ENCODE measurements at places on chromosomes 1 and 21.

- no peak for DNase-seq
These were observed 26.1 kb upstream of the LRRC47 start for GRCh38 chr1:3822421-3822820.

DNA sequence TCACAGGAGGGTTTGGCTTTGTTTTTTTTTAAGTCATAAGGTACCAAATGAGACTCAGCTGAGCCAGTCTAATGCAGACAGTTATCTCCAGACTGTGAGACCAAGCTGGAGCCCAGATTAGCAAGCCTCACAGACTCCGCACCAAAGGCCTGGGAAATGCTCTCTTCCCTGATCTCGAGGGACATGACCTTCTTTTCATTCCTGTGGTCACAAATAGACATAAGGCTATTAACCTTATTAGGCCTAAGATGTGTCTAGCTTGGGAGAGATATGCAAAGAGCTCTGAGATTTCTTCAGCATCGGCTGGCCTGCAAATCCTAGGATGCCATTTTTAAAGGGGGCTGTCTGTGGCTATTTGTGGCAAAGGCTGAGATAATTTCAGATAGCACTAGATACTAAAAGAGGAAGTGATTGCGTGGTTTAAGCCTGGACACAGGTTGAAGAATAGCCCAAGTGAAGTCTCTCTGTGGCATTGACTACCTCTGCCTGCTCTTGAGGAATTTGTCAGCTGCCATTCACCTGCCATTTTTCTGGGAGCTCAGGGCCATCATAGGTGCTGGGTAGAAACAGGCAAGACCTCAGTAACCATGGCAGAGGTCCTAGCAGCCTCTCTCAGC lies 301.3 kb downstream of the SIPA1L2 start:
- no peak for DNase-seq

GRCh38 chr1:230851291-230851691 lies 17.0 kb downstream of the C1orf198 start:
- DNase-seq, result no peak

GRCh38 chr1:204207136-204207616 lies 6.6 kb downstream of the GOLT1A start:
- peak; percentile 65 for DNase-seq

DNA sequence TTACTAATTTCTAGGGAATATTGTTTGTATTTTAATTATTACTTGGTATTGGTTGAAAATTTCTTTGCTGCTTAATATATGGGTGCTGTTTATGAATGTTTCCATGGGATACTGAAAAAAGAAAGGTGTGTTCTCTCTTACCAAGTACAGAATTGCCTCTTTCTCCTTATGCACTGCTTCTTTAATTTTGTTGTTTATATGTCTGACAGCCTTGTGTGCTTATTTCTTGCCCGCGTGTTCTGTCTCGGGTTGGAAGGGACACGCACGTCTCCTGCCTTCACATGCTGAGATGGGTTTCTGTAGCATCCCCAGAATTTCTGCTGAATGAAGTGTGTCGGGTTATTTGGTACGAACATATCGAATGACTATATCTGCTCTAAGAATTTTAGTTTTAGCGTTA lies 51.1 kb downstream of the AGPAT3 start:
- no peak for DNase-seq

DNA sequence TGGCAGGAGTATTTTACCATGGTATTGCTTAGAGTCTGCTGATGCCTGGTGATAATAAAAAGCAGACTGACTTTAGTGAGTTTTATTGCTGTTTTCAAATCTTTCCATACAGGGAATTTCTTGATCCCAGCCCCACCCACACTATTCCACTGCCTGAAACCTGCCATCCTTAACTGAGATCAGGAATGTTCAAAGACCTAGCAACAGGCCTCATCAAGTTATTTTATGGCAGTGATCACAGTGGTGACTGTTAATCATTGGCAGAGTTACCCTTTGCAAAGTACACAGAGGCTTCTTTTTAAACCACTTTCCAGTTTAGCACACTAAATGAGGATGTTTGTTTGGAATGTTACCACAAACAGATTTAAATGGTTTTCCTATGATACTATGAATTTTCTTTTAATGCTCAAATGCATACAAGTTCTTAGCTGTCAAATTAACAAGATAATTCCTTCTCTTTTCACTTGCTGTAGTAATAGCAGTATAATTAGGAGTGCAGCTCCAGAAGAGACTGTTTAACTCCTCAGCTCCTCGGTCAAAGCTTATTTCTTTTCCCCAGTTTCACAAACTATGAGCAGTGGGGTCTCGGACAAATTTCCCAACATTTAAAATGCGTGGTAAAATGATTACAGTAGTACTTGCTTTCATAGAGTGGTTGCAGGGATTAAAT lies 69.9 kb upstream of the USP25 start:
- no peak for DNase-seq

DNA sequence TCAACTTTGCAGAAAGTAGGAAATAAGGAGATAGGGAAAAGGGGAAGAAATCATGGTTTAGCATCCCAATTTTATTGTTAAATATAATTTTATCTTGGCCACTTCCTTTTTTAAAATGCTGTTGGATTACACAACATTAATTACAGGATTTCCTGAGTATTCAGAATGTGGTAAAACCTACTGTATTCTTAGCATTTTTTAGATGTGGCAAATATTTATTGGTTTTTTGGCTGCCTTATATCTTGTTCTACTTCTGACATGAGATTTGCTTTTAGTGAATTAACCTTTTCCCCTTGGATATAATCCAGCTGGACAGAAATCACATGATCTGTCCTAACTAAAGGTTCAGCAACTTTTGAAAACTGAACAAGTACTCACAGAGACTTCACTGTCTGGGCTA lies 104.9 kb downstream of the PTGS2 start:
- no peak for DNase-seq

- no peak for DNase-seq
These were observed 369.7 kb upstream of the RGS18 start for GRCh38 chr1:191788551-191788950.

GRCh38 chr1:22449636-22450035 lies 2.0 kb upstream of the ZBTB40 start:
- no peak for DNase-seq

DNA sequence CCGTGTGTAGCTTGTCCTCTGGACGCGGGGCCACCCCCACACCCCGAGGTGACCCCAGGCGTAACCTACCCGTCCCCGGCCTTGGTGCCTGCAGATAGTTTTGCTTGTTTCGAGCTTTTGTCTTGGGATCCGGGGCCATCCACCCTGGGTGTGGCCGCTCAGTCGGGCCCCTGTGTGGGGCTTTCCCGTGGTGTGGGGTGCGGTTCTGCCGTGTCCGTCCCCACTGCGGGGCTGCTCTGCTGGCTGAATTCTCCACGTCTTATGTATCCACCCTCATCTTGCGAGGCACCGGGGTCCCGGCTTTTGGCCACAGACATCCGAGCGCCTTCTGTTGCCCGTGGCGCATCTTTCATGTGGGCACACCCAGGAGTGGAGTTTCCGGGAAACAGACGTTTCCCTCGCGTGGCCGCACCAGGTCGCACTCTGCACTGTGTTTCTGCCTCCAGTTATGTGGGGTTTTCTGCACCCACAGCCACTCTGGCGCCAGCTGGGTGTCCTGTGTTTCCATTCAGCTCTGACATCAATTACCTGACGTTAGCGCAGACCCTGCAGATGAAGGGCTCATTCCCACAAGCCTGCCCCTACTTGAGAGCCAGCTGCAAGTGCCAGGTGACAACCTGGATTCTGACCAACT lies 64.9 kb downstream of the PRKCZ start:
- no peak for DNase-seq

DNA sequence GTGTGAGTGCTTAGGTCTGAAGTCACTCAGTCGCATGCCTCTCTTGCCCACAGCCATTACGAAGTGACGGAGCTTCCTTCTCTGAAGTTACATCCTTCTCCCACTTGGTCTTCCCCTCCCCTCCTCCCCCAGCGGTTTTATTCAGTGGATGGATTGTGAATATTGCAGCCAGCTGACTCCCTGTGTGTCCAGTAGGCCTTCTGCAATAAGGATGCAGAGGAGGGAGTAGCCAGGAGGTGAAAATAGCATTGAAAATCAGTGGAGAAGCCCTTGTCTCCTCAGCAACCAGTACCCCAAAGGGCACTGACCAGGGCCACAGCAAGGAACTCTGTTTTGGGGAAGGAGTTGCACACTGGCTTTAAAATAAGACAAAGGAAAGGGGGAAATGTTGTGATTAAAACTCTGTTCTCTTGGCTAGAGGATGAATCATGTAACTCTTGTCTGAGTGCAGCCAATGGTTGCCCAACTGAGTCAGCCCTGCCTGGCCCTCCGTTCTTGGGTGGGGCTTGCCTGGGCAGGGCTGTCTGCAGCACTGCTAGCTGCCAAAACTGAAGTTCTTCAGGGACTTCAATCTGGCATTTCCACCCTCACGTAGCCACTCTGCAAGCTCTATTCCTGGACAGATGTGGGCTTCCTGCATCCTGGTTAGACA lies 4.3 kb downstream of the S100A10 start:
- no peak for DNase-seq

- no peak for DNase-seq
These were observed 2.6 kb upstream of the CDC7 start for GRCh38 chr1:91498035-91498434.

DNA sequence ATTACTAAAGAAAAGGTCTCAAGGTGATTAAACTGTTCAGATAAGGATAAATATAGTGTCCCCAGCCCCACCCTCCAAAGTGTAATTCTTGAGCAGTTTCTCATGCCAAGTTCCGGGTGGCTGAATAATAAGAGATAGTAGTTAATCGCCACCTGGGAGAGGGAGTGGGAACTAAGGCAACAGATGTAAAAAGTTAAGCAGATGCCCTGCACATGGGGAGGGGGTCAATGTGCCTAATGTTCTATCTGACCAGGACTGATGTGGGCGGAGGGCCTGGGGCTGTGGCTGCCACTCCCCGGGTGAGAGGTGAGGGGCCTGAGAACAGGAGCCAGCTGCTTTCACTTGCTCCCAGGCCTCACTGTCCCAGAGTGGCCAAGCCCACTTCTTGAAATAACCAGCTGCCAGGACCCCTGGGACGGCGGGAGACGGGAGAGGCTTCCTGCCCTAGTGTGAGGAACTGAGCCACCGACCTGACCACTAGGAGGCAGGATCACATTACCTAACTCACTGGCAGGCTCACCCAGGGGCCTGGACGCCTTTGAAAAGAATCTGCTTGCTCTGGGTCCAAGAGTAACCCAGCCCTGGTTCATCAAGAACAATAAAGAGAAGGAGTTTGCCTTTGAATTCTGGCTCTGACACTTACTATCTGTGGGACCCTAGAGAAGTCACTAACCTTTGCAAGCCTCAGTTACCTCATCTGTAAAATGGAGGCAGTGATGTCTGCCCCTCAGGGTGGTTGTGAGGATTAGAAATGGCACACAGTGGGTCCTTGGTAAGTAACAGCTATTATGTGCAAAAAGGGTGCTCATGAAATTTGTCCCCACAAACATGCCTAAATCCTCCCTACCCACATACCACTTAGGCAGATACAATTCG lies 179.2 kb downstream of the ATG4C start:
- DNase-seq, result peak; percentile 51

DNA sequence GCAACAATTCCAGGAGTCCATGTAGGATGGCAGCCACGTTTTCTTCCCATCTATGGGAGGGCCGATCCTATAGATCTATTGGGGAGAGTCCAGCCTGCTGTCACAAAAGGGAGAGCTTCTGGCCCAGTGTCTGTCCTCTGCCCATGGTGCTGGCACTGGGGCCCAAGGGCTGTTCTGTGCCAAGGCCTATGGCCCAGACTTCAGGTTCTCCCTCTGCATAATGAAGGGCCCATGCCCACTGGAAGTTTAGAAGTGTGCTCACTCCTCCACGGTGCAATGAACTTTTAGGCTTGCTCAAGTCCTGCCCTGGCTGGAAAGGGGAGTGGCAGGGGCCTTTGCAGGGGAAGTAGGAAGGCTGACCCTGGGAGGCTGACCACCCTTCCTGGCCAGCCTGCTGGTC lies 44.1 kb upstream of the ATP2B4 start:
- no peak for DNase-seq

GRCh38 chr1:13581446-13581845 lies 2.2 kb upstream of the PDPN start:
- DNase-seq, result no peak

GRCh38 chr1:175503538-175503937 lies 239.9 kb downstream of the TNR start:
- no peak for DNase-seq

DNA sequence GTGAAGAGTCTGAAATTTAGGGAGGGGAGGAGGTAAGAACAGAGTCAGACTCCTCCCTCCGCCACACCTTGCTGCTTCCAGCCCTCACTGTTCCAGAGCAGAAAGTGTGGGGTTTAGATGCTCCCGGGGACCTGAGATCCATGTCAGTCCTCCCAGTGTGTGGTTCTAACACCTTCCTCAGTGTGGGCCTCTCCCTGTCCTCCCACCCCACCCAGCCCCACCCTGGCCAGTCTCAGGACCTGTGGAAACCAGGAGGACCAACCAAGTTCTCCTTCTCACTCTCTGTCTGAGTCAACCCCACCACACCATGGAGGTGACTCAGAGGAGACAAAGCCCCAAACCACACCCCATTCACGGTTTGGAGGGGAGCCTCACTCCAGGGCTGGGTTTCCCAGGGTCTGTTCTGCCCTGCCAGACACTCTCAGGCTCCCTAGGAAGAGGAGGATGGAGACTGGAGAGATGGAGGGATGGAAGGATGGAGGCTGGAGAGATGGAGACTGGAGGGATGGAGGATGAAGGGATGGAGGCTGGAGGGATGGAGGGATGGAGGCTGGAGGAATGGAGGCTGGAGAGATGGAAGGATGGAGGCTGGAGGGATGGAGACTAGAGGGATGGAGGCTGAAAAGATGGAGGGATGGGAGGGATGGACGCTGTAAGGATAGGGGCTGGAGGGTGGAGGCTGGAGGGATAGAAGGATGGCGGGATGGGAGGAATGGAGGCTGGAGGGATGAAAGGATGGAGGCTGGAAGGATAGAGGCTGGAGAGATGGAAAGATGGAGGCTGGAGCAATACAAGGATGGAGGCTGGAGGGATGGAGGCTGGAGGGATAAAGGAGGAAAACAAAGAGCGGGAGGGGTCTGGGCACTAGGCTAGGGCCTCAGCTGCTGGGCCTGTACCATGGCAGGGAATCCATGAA lies 100.9 kb upstream of the RUNX3 start:
- DNase-seq, result peak; percentile 64

DNA sequence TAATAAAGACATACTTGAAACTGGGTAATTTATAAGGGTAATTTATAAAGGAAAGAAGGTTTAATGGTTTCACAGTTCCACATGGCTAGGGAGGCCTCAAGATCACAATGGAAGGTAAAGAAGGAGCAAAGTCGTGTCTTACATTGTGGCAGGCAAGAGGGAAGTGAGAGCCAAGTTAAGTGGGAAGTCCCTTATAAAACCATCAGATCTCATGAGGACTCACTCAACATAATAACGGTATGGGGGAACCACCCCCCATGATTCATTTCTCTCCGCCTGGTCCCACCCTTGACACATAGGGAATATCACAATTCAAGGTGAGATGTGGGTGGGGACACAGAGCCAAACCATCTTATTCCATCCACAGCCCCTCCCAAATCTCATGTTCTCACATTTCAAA lies 76.8 kb upstream of the ZNF678 start:
- no peak for DNase-seq

GRCh38 chr1:51303315-51303714 lies 27.0 kb downstream of the TTC39A start:
- DNase-seq, result no peak

GRCh38 chr1:206714331-206715058 lies 29.8 kb downstream of the MAPKAPK2 start:
- DNase-seq, result no peak

All from GM12891 (cell line).